NCI-H1436 treated with DMSO at 0.1 percent for 48 hours (cell line): ENCODE measurements at places on chromosomes 3 and 15.

DNA sequence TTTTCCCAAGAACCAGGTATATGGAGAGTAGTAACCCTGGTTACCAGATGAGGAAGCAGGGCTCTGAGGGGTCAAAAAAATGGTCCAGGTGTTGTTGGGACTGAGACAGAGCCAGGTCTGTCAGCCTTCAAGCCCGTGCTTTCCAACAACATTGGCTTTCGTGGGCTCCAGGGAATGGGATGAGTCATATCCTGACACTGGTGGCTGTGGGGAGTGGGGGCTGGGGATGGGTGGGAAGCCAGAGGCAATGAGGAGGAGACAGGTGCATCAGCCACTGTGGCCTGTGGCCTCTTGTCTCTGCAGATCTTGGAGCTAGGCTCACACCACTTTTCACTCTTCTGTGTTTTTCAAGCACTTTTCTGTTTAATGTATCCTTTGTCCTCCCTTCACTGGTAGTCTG is 38.2 kb downstream of the CORO2B start:
- DNase-seq: no peak

- no peak for DNase-seq
Measured at GRCh38 chr3:177300039-177300833, 103.0 kb upstream of the TBL1XR1 start.

DNA sequence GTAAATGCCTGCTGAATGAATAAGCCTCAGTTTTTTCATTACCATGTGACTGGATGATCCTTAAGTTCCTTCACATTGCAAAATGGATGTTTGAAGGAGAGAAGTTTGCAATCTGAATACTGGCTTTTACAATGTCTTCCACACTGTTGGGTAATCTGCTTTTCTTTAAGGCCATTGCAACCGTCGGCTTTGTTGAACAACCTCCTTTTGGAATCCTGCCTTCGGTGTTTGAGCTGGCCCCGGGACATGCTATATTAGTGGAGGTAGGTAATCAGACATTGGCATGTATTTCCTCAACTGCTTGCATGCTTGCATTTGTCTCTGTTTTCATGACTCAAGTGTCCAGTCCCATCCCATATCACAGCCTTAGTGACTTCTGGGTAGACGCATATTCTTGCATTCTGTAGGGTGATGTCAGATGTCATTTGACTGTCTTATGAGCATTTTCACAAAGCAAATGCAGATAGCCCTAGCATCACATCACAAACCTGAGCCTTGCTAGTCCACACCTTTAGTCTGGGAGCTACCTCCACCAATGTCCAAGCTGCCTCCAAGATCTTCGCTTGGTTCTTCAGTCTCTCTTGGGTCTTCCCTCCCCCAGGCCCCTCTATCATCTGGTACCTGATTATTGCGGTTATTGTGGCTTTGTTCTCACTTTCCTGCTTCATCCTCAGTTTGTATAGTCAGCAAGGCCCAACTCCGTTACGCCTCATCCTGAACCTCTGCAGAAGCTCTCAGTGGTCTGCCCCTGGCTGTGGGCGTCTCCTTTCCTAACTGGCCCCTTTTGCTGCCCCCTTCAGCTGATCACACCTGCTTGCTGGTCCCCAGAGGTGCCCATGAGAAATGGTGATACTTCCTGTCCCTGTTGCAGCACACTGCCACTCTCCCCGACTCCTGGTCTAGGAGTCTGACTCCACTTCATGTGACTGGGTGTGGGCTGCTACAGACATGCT is 48.5 kb downstream of the ACAA1 start:
- no peak for DNase-seq

GRCh38 chr15:78855746-78856145 is 16.9 kb upstream of the MORF4L1 start:
- no peak for DNase-seq

DNA sequence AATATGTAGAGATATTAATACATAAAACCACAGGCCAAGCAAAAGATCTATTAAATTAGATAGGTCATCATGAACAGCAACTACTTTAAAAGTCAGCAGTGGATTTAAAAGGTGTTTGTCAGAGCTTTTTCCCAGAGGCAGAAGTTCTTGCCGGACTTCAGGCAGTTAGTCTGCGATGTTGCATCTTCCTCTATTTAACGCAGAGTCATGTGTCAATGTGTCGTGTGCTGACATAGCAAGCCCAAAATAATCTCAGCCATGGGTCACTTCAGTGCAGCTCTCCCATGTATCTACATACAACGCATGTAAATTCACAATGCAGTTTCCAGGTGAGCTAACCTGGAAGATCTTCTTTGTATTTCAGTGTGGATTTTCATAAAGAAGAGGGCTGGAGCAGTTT is 8.0 kb upstream of the TMEM212 start:
- DNase-seq: no peak

DNA sequence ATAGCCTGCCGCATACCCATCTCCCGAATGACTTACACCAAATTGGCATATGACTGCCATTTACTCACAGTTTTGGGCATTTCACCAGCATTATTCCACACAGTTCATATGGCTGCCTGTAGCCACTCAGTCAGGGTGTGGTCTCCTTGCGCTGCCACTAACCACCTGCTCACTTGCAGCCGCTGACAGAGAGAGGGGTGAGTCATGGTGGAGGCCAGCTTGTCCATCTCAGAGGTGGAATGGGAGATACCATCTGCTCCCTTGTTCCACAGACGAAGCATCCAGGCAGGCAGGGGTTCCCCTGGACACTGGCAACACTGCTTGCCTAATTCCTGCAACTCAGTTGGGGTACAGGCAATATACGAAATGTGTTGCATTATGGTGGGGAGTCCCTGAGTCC is 15.6 kb downstream of the CCRL2 start:
- DNase-seq: no peak
